Caudate nucleus (tissue), 63 donors: ENCODE measurements at places on chromosomes 11 and 22.

- DNase-seq: no peak
These were observed 1.2 kb upstream of the TIMP3 start for GRCh38 chr22:32800158-32800882.

DNA sequence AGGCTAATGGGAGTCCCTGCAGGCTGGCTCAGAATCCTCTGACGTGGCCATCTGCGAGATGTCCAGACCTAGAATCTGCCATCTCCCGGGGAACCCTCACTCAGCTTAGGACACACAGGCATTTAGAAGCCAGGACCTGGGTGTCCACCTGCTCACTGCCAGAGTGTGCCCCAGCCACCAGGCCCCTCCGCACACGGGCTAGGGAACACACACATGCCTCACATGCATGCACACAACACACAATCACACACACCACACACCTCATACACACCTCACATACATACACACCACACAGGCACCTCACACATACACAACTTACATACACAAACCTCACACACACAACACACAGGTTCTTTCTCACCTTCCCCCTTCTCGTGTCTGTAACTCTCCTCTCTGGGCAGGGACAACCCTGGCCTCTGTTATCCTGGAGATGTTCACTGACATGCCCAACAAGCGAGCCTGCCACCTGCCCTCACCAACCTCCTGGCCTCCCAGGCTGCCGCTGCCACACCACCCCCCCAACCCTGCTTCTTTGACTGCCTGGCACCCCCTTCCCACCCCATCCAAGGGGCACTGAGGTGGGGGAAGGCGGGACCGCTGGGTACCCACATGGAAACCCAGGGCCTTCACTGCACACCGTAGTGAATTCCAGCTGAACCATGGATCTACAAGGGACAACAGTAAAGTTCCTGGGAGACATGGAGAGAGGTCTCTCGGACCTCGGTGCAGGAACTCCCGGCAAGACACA is 38.1 kb downstream of the GNB1L start:
- DNase-seq: no peak

DNA sequence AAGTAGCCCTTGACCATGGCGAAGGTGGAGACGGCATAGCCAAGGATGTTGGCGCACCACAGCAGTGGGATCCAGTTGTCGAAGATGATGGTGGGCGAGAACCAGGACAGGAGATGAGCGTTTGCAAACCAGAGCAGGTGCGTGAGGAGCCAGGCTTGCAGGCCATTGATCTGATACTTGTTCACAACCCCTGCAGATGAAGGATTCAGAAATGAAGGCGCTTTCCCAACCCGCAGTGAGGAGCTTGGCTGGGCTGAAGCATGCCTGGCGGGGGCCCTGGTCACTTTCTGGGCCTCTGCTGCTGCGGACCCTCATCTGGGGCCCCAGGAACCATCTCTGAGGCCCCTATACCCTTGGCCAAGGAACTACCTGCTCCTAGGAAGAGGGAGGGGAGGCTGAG is 6.9 kb downstream of the DHCR7 start:
- no peak for DNase-seq

DNA sequence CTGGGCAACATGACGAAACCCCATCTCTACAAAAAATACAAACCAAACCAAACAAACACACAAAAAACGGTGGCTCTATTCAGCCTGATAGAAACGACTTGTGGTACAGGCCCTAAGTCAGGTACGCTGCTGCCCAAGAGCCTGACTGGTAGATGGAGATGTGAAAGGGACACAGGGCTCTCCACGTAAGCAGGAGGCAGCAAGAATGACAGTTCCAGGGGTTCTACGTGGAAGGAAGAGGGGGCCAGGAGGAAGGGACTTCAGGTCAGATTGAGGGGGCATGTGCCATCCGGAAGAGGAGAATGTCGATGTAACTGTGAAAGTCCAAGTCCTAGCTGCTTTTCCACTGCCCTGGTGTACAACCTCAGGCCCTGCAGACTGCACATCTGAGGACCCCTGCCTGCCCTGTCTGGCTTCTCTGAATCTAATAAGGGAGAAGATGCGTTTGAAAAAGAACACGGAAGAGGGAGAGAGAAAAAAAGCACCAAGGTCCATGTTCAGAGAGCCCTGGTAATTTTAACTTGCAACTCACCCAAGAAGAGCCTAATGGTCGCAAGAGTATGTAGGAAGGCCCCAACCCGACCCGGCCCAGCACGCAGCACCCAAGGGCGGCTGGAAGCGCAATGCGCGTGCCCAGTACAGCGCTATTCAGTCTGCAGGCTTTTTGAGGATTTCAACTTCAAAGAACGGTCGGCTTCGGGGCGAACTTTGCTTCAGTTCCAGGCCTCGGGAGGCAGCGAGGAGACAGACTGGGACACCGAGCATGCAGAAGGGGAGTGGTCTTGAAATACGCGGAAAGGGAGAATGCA is 909 bp upstream of the ZNRD2 start:
- DNase-seq: no peak

DNA sequence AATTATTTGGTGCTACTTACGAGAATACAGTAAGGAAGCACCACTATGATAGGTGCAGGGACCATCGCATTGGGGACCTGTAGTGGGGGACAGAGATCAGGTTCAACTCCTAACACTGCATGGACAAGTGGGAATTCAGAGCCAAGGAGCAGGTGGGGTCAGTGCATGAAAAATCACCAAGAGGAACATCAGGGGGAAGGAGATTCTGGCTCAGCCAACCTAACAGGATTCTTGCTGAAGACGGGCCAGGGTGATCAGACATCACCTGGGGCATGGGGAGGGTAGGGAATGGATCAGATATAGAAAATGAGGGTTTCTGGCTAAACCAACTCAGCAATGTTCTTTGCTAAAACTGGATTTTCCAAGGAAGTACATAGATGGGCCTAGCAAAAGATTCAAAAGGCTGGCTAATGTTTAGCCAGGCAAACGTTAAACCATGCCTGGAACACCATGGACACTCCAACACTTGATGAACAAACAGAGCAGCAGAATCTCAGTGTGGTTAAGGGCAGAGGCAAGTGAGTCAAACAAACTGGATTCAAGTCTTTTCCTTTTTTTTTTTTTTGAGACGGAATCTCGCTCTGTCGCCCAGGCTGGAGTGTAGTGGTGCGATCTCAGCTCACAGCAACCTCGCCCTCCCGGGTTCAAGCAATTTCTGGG is 70.0 kb downstream of the MICAL3 start:
- DNase-seq: no peak

GRCh38 chr11:7595016-7595866 is 78.1 kb downstream of the CYB5R2 start:
- no peak for DNase-seq

- no peak for DNase-seq
These were observed 22.7 kb upstream of the PICALM start for GRCh38 chr11:86091566-86091965.

DNA sequence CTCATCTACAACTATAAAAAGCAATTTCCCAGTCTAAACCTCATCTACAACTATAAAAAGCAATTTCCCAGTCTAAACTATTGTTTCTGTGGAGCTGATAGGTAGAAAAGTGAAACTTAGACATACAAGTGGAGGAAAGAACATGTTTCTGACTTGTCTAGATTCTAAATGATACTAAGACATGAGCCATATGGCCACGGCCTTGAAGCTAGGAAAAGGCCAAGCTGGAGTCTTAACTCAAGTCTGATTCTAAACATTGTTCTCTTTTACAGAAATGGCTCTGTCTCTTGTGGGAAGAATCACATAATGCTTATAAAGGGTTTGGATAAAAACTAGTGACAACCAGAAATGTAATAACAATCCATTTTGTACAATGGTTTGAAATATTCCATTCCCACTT is 43.8 kb upstream of the LARGE1 start:
- no peak for DNase-seq

- DNase-seq: no peak
These were observed 297.3 kb downstream of the INSC start for GRCh38 chr11:15412054-15412453.

DNA sequence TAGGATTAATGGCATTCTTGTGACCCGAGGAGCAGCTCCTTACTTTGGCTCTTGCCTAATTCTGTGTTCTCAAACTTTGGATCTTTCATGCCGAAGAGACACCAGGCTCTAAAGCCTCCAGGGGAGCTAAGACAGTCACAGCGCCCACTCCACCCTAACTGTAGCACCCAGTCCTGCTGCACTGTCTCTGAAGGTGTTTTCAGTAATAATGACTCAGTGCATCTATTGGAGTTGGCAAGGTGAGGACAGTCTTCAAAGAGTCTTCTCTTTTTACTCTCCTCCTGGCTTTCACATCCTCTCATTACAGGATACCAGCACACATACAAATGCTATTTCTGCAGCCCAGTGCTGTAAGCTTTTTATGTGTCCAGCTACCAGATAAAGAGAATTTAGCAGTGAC is 69.4 kb downstream of the PPFIBP2 start:
- no peak for DNase-seq

DNA sequence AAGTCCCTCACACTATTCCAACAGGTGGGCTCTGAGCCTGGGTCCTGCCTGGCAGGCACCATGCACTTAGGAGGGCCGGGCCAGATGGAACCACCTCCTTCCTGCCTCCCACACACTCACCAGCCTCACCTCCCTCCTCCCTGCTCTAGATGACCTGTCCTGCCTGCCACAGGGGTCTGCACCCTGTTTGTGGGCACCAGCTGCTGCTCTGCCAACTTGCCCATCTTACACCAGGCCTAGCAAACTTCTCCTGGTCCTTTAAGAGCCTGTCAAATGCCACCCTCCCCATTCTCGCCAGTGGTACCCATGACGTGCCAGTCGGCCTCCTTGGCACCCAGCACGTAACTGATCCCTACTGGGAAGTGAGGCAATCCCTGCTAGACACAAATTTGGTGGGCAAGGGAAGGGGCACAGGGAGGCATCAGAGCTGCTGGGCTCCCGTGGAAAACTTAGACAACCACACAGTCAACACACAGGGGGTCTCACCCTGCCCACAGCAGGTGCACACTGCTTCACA is 3.1 kb downstream of the MOB2 start:
- DNase-seq: no peak

DNA sequence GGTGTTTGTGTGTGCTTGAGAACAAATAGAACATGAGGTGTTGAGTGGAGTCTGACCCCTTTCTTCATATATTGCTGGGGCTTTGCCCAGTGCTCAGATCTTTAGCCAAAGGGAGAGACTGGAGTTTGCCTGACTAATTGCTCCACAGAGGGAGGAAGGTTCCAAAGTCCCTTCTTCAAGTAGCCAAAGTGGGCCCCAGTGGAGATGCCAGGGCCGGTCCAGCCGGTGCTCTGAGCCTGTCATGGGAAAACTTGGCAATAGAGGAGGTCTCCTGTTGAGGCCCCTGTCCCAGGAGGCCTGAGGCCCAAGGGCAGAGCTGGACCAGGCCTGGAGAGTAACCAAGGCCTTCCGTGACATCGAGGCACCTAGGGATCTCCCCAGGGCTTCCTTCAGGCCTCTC is 112.3 kb downstream of the DSCAML1 start:
- DNase-seq: no peak

GRCh38 chr11:117175104-117175503 is 3.4 kb upstream of the SIDT2 start:
- no peak for DNase-seq

DNA sequence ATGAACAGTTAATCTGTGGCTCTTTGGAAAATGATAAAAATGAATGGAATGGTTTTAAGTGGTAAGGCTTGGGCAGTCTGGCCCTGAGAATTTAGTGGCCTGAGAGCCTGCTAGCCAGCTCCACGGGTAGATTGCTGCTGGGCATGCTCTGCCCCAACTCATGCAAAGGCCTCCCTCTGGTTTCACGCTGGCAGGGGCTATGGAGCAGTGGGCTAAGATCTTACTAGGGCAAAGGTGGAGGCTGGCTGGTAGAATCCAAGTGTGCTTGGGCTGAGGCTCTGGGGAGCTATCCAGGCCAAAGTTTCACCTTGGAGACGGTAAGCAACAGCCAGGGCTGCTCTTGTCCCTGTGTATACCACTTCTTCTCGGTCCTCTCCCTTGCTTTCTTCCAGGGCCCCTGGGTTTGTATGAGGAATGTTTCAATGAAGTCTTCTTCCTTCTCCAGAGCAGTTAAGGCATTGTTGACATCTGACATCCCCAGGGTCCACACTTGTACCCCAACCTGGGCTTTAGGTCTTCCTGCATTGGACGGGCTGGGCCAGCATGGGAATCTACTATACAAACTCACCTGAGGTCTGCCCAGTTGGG is 27.4 kb downstream of the UBE2L3 start:
- peak; percentile 26 for DNase-seq

GRCh38 chr11:61021661-61022212 is 50.3 kb downstream of the CD6 start:
- DNase-seq: no peak

DNA sequence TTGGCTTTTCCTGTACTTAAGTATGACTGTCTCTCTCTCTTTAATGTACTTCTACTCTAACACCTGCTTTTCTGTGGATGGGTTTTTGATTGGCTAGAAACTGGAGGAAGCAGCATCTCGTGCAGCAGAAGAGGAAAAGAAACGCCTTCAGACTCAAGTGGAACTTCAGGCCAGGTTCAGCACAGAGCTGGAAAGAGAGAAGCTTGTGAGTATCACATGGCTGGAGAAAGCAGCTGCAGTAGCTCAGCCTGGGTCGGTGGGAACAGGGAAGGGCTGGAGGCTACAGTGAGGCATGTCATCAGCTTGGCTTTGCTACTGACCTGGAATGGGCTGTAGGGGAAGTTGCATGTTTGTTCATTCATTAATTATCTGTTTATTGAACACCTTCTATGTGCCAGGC is 74.2 kb downstream of the SWAP70 start:
- no peak for DNase-seq

DNA sequence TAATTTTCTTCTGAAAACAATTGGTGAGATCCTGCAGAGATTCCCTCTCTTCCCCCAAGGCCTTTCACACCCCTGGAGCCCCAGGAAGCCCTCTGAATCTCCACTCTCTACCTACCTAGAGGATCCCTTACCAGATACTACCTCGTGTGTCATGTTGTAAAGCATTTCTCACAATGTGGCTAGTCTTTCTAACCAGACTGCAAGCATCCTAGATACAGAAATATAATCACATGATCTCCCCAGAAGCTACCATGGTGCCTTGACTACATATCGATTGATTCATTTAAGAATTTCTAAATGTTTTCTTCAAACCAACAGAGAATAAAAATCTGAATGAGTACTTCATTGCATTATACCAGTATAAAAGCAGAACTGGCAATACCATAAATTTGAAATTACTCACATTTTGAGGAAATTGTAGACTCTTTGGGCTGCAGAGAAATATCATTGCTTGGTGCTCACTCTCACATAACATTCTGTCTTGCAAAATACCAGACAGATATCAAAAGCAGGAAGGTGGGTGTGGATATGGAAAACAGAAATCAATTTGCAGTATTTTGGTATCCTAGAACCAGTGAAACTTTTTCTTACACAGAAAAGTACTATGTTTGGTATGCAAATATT is 113.5 kb downstream of the MAML2 start:
- no peak for DNase-seq
